AG09309 (cell line): ENCODE measurements at places on chromosomes 2 and 18.

- DNase-seq = no peak
These were observed 70.3 kb upstream of the EPHA4 start for GRCh38 chr2:221642447-221642846.

GRCh38 chr2:28586867-28587266 lies 91.0 kb downstream of the PLB1 start:
- DNase-seq = no peak

GRCh38 chr2:158240975-158241374 lies 139.3 kb downstream of the UPP2 start:
- no peak for DNase-seq

GRCh38 chr2:196380575-196380974 lies 209.2 kb upstream of the STK17B start:
- no peak for DNase-seq

DNA sequence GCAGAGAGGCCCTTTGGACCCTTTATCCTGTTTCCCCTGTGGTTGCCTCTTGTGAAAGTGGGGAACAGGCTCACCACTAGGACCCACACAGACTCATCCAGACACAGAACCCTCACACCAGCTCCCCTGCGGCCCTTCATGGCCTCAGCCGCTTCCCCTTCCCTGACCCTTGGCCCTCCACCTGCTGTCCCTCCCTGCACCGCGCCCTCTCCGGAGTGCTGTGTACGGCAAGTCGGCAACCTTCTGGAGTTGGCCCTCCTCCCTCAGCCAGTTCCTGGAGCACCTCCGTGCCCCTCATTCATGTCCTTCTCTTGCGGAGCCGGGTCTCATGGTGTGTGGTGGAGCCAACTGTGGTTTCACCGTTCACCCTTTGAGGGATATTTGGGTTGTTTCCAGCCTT lies 44.0 kb downstream of the CTDP1 start:
- no peak for DNase-seq

DNA sequence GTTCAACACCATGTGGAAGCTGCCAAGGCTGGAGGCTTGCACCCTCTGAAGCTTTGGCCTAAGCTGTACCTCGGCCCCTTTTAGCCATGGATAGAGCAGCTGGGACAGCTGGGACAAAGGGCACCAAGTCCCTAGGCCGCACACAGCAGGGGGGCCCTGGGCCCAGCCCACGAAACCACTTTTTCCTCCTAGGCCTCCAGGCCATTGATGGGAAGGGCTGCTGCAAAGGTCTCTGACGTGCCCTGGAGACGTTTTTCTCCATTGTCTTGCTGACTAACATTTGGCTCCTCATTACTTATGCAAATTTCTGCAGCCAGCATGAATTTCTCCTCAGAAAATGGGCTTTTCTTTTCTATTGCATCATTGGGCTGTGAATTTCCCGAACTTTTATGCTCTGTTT lies 13.7 kb downstream of the RAPGEF4 start:
- DNase-seq = no peak

DNA sequence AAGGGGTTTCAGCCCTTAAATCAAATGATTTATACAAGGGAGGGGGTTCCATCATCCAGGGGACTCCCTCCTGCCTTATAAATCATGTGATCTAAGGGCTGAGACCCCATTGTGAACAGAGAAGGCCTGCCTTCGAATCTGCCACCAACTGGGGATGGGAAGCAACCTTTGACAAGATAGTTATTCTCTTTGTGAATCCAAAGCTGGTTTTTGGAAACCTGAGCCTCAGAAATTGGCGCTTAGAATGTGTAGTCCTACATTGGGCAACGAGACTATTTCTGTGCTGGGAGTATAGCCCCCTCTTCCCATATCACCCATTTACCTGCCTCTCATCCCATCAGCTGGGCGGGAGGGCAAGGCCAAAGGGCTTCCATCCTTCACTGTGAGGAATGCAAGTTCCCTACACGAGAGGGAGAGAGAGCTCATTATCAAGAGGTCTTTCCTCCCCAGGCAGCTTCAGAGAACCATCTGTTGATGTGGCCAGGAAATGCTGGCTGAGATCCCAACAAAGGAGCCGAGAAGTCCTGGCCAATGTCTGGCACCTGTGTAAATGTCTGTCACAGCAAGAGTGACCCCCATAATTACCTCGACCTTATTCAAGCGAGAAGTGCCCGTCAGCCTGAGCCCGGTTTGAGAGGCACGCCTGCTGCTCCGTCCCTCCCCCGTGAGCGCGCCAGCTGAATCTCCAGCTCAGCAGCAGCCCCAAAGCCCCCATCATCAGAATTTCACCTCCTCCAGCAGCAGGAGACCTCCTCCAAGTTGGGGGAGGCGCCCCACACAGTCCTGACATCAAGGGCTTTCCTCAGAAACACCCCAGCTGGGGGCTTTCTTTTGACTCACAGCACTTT lies 48.4 kb upstream of the APCDD1 start:
- DNase-seq = no peak

- DNase-seq = no peak
These were observed 59.8 kb downstream of the BCL2 start for GRCh38 chr18:63259567-63260379.

DNA sequence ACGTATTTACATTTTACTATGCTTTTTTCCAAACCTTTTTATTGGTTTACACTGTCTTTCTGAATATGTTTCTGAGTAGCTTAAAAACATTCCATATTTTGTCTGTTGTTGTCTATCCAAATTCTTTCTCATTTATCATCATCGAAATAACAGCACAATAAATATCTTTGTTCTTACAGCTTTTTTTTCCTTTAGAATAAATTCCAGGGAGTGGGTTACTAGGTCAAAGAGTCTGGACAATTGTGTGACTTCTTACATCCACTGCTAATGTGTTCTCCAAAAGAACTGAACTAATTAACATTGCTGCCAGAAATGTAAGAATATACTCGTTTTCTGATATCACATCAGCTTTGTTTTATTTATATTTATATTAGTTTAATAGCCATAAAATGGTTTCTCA lies 59.4 kb downstream of the ANKRD44 start:
- no peak for DNase-seq

GRCh38 chr18:38458698-38459097 lies 893.1 kb upstream of the CELF4 start:
- DNase-seq = no peak

DNA sequence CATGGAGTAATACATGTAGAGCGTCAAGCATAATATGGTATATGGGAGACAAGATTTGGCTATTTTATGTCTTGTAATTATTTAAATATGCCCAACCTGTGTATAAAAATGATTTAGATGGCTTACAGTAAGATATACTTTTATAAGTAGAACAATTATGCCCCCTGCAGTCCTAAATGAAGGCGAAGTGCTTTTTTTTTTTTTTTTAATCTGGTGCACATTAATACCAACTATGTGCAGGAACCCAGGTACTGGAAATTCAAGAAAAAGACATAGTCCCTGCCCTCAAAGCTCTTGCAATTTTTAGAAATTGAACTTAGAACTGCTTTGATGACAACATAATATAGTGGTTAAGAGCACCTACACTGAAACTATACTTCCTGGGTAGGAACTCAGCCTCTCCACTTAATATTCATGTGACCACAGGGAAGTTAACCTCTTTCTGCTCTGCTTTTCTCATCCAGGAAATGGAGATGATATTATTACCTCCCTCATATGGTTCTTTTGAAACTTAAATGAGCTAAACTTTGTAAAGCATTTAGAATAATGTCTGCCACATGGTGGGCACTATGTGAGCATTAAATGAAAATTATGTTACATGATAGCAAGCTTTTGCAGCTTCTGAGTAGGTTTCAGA lies 38.1 kb downstream of the AFTPH start:
- DNase-seq = no peak

DNA sequence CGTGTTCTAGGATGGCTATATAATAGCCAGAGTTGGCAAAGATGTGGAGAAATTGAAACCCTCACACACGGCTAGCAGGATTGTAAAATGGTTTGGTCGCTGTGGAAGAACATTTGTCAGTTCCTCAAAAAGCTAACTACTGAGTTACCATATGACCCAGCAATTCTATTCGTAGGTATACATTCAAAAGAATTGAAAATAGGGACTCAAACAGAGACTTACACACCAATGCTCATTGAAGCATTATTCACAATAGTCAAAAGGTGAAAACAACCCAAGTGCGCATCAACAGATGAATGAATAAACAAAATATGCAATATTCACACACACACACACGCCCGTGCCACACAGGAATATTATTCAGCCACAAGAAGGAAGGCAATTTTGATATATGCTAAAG lies 98.7 kb downstream of the PLA2R1 start:
- DNase-seq = no peak

DNA sequence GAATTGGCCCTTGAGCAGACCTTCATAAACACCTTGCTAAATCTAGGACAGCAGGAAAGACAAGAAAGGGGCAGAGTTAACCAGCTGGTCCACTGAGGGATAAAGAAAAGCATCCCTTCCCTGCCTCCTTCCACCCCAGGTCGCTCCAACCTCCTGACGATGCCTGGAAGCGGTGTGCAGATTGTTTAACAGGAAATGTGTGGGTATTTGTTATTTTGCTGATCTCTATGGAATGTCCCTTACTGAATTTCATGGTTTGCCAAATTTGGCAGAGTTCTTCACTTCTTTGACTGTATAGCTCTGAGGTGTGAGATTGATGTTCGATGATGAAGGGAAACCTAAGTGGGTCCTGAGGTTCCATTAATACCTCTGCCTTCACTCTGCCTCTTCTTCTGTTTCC lies 72.9 kb downstream of the MAP3K20 start:
- no peak for DNase-seq

- peak; percentile 59 for DNase-seq
These were observed 410.1 kb upstream of the TCF4 start for GRCh38 chr18:55998071-55998522.

GRCh38 chr2:122960759-122961641 lies 1064.1 kb upstream of the CNTNAP5 start:
- DNase-seq = no peak

GRCh38 chr2:150023044-150023443 lies 435.5 kb upstream of the MMADHC start:
- no peak for DNase-seq

DNA sequence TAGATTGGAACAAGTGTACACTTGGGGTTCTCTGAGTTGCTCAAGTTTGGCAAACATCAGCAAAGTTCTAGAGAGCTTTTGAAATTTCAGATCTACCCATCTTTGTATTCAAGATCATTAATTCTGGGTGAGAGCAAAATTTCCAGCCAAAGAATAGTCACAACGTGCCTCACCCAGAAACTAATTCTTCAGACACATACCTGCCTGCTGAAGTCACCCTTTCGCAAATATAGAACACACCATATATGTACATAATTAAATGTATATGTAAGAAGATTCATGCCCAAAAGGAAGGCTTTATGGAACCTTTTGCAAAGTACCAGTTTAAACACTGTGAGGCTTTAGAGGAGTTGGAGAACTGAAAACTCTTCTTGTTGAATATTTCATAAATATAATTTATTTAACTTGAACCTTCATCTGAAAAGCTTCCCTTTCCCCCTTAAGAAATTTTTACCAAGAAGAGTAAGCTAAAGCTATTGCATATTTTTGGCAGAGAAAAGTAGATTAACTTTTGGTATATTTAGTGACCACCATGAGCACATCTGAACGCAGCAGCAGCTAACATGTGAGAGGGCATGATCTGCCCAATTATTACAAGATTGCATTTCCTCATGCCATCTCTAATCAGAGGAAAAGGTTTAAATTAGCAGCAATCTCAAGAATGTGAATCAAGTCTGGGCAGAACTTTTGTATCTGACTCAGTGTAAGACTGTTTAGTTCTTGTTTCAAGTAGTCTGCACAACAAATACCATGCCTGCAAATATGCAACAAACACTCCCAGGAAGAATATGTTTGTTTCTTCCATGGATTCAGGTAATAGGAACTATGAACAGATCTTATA lies 8.2 kb downstream of the RND3 start:
- no peak for DNase-seq

DNA sequence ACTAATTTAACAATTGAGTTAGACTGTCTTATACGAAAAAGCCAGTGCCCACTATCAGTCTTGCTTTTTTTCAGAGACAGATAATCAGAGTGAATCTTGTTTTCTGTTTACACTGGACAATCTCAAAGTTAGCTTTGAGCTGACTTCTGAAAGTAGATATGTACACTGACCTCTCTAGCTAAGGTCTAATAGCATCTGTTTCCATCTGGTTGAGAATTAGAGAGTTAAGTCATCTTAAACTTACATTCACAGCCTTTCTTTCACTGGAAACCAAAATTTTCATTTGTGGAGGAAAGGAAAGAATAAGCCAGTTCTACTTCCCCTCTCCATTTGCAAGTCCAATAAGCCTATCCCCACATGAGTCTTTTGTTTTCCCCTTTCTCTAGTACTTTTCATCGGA lies 89.3 kb downstream of the VRK2 start:
- no peak for DNase-seq

DNA sequence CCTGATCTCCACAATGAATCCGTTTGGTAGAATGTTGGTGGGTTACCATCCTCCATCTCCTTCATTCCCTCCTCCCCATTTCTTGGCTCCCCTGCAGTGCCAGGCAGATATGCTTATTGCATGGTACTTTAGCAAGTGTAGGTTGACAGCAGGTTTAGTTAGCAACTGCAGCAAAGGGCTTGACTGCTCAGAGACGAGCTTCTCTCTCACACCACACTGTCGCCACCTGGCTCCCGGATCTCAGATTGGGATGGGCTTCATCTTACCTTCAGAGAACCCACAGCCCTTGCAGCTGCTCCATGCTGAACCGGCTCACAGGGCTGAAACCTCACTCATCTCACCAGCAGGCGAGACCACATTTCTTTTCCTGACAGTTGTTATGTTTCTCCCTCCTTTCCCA lies 88.8 kb downstream of the VWA3B start:
- DNase-seq = no peak

DNA sequence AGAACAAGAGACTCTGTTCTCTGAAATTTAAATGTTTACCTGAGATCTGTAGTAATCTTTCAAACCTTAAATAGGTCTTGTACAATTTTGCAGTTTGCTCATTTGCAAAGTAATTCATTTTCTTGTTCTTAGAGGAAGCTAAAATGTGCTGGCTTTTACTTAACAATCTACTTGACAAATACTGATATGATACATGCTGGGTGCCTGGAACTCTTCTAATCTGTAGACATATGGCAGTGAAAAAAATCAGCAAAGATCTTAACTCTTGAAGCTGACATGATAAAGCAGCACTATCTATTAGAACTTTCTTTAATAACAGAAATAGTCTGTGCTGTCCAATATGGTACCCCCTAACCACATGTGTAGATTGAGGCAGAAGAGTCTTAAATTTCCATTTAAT lies 1352.8 kb upstream of the SLC39A10 start:
- no peak for DNase-seq

DNA sequence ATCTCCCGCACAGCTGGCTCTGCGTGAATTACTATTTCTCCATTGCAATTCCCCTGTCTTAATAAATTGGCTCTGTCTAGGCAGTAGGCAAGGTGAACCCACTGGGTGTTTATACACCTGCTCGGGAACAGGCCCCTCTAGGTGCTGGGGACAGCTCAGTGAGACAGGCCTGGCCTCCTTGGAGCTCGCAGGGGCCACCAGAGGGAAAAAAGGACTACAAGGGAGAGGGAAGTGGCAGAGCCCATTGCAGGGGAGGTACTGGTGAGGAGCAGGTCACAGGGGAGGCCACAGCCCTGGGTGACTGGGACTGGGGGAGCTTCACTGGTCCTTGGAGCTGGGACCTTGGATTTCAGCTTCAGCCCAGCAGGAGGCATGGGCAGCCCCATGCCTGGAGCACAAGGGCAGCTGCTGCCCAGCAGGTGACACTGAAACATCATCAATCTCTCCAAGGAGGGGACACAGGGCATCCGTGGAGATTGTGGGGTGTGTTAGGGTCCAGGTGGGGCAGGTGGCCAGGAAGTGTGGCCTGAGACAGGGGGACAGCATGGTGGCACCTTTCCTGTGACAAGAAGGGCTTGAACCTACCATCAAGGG lies 31.2 kb downstream of the NGEF start:
- DNase-seq = no peak

GRCh38 chr2:135637456-135638087 lies 104.1 kb upstream of the UBXN4 start:
- no peak for DNase-seq
